ENCODE measurements at places on chromosomes 4 and X. TPM values are rescaled to one million over a fixed set of nuclear protein-coding genes. Genes with fewer than 3 reads are reported as not detected.

- peaks cover 66% of the 10 kb centered on the region for H3K4me1 ChIP-seq
- no peaks in the 10 kb centered on the region for H3K36me3 ChIP-seq
- no peak for DNase-seq
- no peaks in the 10 kb centered on the region for H3K27me3 ChIP-seq
- peak overlapping the region; percentile 85 for H3K27ac ChIP-seq
Observed at GRCh38 chr4:150006197-150006596, 72.0 kb upstream of the DCLK2 start.

DNA sequence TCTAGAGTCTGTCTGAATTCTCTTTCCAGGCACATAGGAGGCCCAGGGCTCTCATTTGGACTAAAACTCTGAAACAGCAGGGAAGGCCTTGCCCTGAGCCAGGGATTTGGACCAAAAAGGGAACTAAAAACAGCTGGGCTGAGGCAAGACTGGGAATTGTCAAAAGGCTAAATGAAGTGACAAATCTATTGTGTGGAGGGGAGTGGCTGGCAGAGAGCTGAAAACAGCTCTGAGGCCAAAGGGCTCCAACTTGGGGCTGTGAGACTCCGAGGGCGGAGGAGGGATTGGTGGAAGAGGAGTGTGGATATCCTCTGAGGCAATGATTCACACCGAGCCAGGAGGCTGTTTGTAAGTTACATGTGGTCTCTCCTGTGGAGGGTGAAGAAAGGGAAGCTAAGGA lies 63.2 kb downstream of the PHEX start:
- no peak overlapping the region for H3K27ac ChIP-seq
- H3K4me3 ChIP-seq = no peak overlapping the region
- H3K4me1 ChIP-seq = no peaks in the 10 kb centered on the region
- peak; percentile 84 for DNase-seq

The SMIM10L2A gene
- total RNA-seq = 1.1 TPM

The ODAM gene
- 5.3 TPM for total RNA-seq

The KDR gene
- 9.9 TPM for total RNA-seq

The TMEM156 gene
- total RNA-seq = not detected

Data from sigmoid colon (tissue), 7 donors.